NCI-H1105 treated with DMSO at 0.1 percent for 48 hours (cell line): ENCODE measurements at places on chromosomes 5 and 9.

DNA sequence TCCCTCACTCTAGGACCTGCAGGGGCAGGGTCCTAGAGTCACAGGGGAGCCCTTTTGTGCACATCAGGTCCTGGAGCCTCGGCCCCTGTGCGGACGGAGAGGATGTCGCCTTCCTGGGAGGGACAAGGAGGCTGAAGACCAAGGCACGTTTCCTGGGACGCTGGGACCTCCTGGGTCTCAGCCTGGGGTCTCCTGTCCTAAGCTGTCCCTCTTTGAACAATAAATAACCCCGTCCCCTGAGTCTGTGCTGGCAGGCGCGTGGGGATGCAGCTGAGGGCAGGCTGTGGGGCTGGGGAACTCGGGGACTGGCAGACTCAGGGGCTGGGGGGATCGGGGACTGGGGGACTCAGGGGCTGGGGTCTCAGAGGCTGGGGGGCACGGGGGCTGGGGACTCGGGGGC, 31.1 kb downstream of the PAEP start:
- no peak for DNase-seq

DNA sequence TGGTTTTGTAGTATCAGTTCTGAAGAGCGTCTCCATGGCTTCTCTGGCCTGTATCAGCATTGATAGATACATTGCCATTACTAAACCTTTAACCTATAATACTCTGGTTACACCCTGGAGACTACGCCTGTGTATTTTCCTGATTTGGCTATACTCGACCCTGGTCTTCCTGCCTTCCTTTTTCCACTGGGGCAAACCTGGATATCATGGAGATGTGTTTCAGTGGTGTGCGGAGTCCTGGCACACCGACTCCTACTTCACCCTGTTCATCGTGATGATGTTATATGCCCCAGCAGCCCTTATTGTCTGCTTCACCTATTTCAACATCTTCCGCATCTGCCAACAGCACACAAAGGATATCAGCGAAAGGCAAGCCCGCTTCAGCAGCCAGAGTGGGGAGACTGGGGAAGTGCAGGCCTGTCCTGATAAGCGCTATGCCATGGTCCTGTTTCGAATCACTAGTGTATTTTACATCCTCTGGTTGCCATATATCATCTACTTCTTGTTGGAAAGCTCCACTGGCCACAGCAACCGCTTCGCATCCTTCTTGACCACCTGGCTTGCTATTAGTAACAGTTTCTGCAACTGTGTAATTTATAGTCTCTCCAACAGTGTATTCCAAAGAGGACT, 1.5 kb downstream of the GPR21 start:
- no peak for DNase-seq

DNA sequence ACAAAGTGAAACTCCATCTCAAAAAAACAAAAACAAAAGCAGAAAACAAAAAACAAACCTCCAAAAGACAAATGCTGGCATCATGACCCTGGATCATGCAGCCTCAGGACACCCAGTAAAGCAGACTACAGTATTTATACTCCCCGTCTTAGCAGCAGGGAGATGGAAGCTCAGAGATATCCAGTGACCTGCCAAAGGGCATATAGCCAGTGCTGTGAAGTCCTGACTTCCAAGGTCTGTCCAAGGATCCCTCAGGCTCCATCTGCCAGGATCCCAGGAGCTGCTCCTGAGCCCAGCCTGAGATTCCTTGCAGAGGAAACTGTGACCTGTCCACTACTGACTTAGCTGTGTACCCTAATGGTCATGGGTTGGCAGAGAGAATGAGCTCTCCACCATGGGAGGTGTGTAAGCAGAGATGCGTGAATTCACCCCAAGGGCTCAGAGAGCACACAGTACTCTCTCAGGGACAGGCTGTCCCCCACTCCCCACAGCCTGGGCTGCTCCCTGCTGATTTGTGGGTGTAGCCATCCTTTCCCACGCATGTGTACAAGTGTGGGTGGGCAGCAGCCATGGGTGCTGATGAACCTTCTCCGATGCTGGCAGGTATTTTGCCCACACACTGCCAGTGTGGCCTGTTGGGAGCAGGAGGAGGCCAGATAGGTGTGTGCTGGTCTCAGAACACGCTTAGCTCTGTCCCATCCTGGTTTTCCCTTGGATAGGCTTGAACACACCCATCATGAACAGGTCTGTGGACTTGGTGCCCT, 2.1 kb upstream of the WNK2 start:
- DNase-seq = no peak

GRCh38 chr9:86669422-86669821, 277.9 kb downstream of the GAS1 start:
- DNase-seq = no peak

DNA sequence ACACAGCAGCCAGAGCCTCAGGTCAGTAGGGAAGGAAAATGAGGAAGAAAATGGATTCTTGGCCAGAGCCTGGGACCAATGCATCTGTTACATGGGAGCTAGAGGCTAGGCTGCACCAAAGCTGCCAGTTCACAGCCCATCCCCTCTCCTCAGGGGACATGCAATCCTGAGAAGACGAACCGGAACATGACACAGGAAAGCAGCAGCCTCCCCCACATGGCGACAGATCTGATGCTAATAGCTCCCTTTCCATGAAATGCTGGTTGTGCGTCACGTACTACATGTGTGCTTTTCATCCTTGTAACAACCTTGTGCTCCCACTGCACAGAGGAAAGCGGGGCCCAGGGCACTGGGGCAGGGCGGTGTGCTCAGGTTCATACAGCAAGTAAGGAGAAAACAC, 67.5 kb downstream of the PRRT1B start:
- no peak for DNase-seq

DNA sequence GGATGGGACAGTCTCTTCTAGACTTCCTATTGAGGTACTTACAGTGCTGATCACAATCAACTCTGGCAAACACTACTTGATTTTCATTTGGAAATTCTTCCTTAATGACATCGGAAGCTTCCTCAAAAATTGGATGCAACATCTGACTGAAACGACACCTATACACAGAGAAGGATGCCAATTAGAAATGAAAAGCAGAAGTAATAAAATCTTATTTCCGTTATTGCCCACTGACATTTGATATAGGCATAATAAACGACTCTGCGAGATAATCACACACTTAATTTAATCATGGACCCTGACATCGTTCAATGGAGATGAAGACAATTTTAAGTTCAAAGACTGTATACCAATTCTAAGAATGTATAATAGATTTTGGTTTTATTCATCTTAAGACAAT, 46.4 kb downstream of the ERP44 start:
- no peak for DNase-seq

DNA sequence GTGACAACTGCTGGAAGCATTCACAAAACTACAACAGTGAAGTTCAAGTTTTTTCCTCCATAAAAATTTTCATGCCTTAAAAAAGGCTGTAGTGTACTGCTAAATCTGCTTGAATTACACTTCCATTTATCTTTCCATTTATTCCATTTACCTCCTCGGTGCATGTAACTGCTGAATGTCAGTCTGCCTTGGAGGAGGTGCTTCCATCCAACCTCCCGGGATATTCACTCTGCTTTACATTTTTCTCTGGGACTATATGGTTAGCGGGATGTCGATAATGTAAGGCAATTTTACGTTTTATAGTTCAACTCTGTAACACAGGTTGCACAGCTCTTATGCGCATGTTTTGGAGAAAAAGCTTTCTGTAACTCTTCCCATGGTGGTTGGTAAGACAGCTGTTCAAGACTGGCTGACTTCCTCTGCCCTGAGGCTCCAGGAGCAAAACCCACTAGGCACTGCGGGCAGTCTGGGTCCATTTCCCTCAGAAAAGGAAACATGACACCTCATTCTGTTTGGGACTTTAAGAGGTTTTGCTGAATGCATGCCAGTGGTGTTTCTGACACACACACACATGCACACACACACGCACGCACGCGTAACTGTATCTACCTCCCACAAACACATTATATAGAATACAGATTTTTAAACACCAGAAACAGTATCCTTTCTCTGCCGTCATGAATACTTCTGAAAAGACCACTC, 66.1 kb downstream of the SPTLC1 start:
- DNase-seq = no peak

DNA sequence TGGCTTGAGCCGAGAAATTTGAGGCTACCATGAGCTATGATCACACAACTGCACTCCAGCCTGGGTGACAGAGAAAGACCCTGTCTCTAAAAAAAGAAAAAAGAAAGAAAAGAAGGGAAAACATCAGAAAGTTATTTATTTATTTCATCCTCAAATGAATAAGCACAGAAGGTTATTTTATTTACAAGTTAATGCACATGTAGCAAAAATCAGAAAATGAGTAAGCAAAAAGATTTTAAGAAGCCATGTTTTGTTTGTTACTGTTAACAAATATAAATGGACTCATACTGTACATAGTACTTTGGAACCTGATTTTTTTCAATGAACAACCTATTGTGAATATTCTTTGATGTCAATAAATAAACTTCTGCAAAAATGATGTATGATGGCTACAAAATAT, 47.2 kb downstream of the NRG2 start:
- no peak for DNase-seq

GRCh38 chr9:1233568-1233967, 183.4 kb downstream of the DMRT2 start:
- no peak for DNase-seq

DNA sequence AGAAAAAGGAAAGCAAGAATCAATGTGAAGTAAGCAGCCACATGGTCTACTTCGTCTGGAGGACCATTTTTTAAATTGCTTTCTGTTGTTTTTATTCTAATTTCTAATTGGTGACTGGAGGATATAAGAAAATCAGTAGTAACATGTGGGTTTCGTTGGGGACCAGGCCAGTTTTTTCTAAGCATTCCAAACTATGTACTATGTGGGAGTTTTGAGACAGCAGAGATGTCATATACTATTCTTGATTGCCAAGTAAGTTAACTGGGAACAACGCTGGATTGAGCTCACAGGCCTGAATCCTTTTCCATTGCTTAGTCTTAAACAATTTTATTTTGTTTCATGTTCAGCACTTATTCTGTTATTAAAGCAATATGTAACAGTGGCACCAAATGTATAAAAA, 225.7 kb downstream of the TMEM167A start:
- no peak for DNase-seq
